ENCODE measurements at places on chromosomes 6 and 20. TPM values are rescaled to one million over a fixed set of nuclear protein-coding genes. Genes with fewer than 3 reads are reported as not detected.

DNA sequence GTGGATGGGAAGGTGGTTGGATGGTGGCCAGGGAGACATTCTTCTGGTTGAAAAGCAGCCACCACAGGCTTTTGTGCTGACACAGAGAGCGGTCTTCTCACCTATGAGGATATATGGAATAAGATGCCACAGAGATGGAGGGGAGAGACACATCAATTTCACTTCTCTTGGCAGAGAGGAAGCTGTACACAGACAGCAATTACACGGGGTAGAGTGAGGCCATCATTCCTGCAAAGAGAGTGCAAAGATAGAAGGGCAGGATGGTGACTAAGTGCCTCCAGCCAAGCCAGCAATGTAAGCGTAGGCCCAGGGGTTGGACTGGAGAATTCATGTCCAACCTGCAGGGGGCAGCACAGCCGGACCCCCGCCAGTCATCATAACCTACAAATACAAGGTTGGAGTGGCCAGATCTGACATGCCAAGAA is 56.4 kb downstream of the NRN1 start:
- no peak overlapping the region for H3K27ac ChIP-seq
- peak; percentile 30 for DNase-seq
- H3K27me3 ChIP-seq = peaks cover 18% of the 10 kb centered on the region
- no peaks in the 10 kb centered on the region for H3K4me1 ChIP-seq
- no peak overlapping the region for H3K4me3 ChIP-seq

DNA sequence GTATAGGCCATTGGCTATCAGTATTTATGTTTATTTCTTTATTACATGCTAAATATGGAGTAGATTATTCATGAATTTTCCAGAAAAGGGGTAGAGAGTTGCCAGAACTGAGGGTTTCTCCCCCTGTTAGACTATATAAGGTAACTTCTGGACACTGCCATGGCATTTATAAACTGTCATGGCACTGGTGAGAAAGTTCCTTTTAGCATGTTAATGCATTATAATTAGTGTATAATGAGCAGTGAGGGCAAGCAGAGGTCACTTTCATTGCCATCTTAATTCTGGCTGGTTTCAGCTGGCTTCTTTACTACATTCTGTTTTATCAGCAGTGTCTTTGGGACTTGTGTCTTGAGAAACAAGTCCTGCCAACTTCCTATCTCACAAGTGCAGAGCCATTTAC is 220.0 kb upstream of the CNR1 start:
- no peak for DNase-seq
- no peaks in the 10 kb centered on the region for H3K36me3 ChIP-seq
- H3K27ac ChIP-seq = no peak overlapping the region
- no peaks in the 10 kb centered on the region for H3K4me1 ChIP-seq
- no peaks in the 10 kb centered on the region for H3K27me3 ChIP-seq
- no peak overlapping the region for H3K4me3 ChIP-seq

- H3K27ac ChIP-seq = no peak overlapping the region
- H3K4me1 ChIP-seq = no peaks in the 10 kb centered on the region
- no peaks in the 10 kb centered on the region for H3K36me3 ChIP-seq
- no peak overlapping the region for H3K4me3 ChIP-seq
- no peak for DNase-seq
Observed at GRCh38 chr6:22668717-22669116, 99.4 kb downstream of the HDGFL1 start.

GRCh38 chr20:36835453-36836198 is 40.3 kb upstream of the TLDC2 start:
- H3K36me3 ChIP-seq = no peaks in the 10 kb centered on the region
- H3K27me3 ChIP-seq = no peaks in the 10 kb centered on the region
- DNase-seq = peak; percentile 92
- H3K4me3 ChIP-seq = peak overlapping the region; percentile 82
- peak overlapping the region; percentile 87 for H3K27ac ChIP-seq

DNA sequence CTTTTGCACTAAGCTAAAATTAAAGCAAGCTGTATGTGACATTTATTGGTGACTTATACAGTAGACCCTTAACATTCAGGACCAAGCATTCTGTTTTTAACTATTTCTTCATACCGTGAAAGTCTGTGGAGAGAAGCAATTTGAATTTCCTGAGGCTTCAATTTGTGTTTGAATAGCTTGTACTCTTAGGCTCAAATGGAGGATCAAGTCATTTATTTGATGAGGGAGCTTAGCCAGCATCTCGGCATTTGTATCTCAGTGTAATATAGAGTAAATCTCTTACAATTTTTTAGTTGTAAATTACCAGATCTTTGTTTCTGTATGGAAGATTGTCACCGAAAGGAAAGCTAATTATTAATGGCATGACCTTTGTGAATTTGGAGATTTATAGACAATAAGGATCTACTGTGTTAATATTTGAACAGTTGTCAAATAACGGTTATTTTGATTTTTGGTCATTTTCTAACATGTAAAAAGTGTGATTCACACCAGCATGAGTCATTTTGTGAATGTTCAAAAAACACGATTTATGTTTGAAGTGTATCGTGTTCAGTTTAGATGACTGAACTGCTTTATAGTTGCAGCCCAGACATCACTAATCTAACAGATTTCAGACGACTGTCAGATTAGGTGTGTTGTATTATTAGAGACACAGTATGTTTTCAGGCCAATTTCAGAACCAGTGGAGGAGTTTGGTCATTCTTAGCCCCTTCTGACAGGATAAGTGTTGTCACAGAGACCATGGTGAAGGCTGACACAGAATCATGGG is 332.9 kb downstream of the CDKAL1 start:
- H3K27ac ChIP-seq = no peak overlapping the region
- H3K27me3 ChIP-seq = no peaks in the 10 kb centered on the region

DNA sequence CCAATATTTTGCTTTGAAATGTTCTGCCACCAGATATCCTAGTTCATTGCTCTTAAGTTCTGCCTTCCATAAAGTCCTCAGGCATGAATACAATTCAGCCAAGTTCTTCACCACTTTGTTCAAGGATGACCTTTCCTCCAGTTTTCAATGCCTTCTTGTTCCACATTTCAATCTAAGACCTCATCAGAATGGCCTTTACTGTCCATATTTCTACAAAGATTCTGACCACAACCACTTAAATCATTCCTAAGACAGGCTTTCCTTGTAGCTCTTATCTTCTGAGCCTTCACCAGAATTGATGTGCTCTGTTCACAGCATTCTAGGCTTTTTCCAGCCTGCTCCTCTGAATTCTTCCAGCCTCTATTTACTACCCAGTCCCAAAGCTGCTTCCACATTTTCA is 319.0 kb downstream of the HACE1 start:
- no peak overlapping the region for H3K27ac ChIP-seq
- H3K4me3 ChIP-seq = no peak overlapping the region
- no peaks in the 10 kb centered on the region for H3K36me3 ChIP-seq
- H3K4me1 ChIP-seq = no peaks in the 10 kb centered on the region
- peaks cover under 1% of the 10 kb centered on the region for H3K27me3 ChIP-seq

Gene CD24
- total RNA-seq = not detected

Gene CAP2
- total RNA-seq = not detected

Gene UNC93A
- not detected for total RNA-seq

Gene BPIFB1
- total RNA-seq = not detected

Gene DACT2
- 0.15 TPM for total RNA-seq

Gene PNLDC1
- total RNA-seq = 0.25 TPM

Gene TFAP2B
- not detected for total RNA-seq
